ENCODE measurements at places on chromosomes 2 and 18.

DNA sequence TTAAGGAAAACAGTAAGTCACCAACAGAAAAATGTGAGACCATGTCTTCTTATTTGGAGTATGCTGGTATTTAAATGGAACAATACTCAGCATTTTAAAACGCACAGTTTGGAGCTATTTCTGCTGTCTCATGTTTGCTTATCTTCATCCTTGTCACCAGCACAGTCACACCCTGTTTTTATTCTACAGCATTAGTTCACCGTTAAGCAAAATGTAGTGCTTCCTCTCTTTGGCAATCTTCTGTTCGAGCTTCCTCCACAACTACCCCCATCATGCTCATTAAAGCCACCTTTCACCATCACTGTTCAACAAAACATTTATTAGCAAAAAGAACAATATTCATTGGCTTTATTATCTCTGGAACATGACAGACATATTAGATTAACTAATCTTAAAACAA, 64.0 kb downstream of the SLC40A1 start:
- DNase-seq = no peak

GRCh38 chr2:1377473-1377872, 35.8 kb upstream of the TPO start:
- DNase-seq = no peak

DNA sequence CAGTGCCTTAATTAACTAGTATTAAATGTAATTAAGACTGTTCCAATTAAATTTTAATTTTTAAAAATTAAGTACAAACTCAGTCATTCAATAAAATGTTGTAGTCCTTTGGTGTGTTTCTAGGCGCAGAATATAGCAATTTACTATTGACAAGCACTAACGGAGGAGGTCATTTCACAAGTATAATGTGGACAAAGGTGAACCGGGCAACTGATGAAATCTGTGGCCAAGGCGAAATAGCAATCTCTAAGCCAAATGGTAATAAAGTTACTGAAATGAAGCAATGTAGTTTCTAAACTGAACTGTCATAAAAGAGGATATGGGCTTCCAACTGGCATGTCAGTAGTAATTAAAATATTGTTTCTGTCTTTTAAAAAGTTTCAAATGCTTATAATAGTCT, 27.5 kb downstream of the FIGN start:
- DNase-seq = no peak

- no peak for DNase-seq
Observed at GRCh38 chr2:185279999-185280398, 458.6 kb upstream of the FSIP2 start.

DNA sequence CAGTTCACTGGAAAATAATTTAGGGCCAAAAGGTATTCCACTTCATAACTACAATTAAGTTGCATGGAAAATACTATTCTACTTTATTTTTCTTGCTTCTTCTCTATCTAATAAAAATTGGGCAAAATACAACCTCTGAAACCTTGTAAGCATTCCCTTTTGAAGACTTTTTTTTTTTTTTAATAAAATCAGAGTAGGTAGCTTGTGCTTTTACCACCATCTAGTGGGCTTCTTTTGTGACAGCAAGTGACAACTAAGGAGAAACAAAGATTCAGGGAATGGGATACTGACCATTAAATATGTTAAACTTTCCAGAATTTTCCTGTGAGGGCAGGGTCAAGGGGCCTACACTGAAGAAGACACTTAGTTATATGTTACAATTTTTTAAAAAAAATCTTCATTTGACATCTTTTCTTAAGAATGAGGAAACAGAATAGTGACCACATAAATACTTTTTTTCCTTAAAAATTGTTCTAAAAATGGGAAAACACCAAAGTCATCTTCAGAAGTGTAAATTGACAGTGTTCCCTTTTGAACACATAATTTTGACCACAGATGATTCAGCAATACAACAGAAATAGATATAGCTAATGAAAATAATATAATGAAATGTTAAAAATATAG, 1183.2 kb upstream of the ACVR2A start:
- DNase-seq = peak; percentile 37

GRCh38 chr18:62524440-62525200, 1.8 kb downstream of the ZCCHC2 start:
- DNase-seq = no peak

- no peak for DNase-seq
Observed at GRCh38 chr2:189151906-189152305, 27.7 kb downstream of the COL5A2 start.

- DNase-seq = no peak
Observed at GRCh38 chr18:79779700-79780190, 18.0 kb upstream of the KCNG2 start.

DNA sequence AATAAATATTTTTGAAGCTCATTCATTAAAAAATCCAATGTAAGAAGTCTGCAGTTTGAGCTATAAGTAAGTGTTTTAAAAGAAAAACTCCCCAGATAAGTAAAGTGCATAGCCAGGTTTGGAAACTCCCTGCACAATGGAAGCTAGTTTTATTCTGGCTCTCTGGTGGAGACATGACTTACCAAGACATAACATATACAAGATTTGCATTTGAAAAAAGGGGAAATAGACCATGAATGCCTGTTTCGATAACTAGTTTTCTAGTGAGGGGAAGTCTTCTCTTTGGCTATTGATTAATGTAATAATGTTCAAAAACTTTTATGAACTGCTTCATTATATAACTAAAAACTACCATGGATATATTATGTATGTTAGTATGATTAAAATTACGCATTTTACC, 435.2 kb downstream of the ARHGAP15 start:
- no peak for DNase-seq

DNA sequence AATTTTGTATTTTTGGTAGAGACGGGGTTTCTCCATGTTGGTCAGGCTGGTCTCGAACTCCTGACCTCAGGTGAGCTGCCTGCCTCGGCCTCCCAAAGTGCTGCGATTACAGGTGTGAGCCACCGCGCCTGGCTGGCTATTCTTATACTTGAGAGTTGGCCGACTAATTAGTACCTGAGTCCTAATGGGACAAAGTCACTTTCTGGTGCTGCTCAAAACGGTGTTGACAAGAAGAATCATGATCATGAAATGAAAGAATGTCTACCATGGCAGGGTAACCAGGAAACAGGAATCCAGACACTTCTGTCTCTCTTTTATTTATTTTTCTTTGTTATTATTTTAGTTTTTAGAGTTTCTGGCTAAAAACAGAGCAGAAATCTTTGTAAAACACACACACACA, 54.7 kb upstream of the RAB6D start:
- DNase-seq = no peak

DNA sequence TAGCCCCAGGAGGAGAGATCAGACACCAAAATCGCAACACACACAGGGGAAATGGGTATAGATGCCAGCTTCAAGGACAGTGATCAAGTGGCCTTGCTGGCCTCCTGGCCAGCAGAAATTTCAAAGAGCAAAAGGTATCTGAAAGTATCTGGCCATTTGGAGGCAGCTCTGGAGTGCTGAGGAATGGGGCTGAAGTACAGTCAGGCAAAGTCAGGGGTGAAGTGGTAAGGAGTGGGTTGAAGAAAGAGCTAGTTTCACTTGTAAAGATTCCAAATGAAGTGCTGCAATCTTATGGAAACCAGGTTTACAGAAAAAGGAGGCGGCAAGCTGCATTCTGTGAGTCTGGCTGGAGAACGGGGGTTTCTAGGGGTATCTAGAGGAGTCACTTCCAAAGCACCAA, 19.2 kb upstream of the PCBP1 start:
- no peak for DNase-seq

GRCh38 chr2:127046579-127046978, 60.4 kb downstream of the BIN1 start:
- DNase-seq = no peak

GRCh38 chr2:213766465-213766901, 482.2 kb downstream of the SPAG16 start:
- DNase-seq = no peak

GRCh38 chr2:145044491-145044890, 524.6 kb upstream of the ZEB2 start:
- no peak for DNase-seq

DNA sequence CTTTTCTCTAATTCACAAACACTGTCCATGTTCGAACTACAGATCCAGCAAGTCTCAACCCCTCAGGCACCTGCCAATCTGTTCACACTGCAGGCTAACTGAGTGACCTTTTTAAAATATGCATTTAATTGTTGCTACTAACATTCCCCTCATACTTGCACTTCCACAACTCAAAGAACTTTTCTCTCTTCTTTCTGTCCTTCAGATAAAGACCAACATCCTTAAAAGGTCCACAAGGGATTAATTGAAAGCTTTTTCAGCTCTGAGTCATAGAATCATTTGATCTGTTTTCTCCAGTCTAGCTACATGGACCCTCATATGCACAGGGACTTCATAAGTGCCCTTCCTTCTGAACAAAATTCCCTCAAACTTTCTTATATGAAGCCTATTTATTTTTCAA, 1321.2 kb downstream of the DPP10 start:
- DNase-seq = no peak

DNA sequence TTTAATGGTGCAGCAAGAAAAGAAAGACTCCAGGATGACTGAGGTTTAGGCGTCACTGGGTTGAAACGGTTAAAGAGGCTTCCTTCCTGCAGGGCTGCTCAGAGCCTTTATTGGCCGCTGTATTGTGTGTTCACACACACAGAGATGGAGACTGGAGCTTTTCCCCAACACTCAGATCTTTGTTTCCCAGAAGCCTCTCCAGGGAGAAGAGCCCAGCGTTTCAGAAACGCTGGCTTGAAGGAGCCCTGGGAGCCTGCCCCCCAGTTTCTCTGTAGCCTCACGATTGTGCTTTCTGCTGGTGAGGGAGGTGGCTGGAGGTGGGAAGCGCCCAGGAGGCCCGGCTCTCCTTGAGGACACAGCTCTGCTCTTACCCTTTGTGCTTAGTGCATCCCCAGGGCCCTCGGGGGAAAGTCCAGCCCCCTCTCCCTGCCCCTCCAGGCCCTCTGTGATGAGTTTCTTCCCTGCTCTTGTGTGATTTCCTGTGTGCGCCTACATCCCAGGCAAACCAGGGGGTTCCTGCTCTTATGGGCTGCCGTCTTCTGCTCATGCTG, 37.1 kb downstream of the RRM2 start:
- DNase-seq = no peak

DNA sequence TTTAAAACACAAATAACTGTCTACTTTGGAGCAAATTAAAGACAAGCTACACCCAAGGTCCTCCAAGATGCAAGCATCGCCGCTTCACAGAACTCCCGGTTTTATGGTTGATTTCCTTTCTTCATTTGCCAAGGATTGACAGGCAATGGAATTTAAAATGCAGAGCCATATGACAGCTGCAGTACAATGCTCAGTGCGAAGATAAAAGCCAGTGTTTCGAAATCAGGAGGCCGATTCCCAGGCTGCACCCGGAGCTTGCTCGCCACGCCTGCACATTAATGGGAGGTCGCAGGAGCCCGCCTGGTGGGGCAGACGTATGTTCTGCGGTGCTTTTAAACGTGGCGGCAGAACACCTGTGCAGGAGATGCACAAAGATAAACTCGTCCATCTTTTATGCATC, 727.6 kb upstream of the SOX11 start:
- DNase-seq = no peak

DNA sequence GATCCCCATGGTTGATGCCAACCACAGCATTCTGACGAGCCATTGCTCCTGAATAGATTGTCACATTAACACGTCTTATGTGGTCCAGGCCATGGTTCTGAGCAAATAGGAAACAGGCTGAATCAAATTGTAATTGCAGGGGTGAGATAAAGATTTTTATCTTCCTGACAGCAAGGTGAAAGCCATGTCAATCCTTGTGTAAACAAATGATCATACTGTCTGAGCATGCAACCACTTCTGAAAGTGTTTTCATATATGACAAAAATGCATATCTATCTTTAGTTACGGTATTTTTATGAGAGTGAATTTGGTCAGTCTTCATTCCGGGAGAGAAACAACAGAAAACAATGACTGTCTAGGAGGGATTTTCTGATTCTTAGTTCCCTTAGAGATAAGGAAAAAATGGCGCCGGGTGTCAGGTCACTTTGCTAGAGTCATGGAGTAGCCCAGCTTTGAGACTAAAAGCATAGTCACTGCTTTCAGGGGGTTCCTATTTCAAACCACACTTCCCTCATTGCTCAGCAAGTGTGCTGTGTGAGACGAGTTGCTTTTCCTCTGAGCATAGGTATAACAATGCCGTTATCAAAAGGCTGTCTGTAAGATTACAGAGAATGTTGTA, 958.9 kb downstream of the DCDC2C start:
- DNase-seq = no peak

- DNase-seq = peak; percentile 29
Observed at GRCh38 chr2:98912221-98912851, 23.7 kb downstream of the CRACDL start.

DNA sequence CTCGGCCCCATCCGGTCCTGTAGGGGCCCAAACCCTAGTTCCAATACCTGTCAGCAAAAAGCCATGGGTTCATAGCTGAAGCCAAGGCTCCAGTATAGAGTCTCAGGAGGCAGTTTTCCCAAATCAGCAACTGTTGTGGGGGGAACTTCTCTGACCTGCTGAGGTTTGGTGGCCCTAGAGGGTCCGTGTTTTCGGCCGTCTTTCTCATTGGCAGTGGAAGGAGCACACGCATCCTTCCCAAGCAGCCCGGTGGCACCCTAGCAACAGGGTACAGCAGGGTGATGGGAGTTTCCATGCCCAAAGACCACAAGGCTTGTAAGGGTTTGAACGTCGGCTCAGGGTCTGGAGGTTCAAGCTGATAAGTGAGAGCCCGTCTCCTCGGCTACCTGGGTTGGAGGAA, 6.6 kb downstream of the FOSL2 start:
- DNase-seq = no peak

DNA sequence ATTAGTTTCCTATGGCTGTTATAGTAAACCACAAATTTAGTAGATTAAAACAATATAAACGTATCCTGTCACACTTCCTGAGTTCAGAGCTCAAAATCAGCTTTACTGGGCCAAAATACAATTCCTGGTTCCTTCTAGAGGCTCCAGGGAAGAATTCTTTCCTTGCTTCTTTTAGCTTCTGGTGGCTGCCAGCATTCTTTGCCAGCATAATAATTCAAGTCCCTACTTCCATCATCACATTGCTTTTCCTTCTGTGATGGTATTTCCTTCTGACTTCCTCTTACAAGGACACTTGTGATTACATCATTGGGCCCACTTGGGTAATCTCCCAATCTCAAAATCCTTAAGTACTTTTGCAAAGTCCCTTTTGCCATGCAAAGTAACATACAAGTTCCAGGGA, 40.6 kb downstream of the MOB4 start:
- DNase-seq = no peak

GRCh38 chr2:3902131-3902530, 198.8 kb downstream of the DCDC2C start:
- no peak for DNase-seq

Measured in HCT116 (cell line).